Activated CD4-positive, CD25-positive, alpha-beta regulatory T cell treated with anti-CD3 and anti-CD28 coated beads, Interleukin-2, amount 50 U/mL, for 24 hours (primary cell): ENCODE measurements at places on chromosomes 4 and X.

- no peak for ATAC-seq
These were observed 75.3 kb upstream of the FRMPD3 start for GRCh38 chrX:107374132-107374531.

DNA sequence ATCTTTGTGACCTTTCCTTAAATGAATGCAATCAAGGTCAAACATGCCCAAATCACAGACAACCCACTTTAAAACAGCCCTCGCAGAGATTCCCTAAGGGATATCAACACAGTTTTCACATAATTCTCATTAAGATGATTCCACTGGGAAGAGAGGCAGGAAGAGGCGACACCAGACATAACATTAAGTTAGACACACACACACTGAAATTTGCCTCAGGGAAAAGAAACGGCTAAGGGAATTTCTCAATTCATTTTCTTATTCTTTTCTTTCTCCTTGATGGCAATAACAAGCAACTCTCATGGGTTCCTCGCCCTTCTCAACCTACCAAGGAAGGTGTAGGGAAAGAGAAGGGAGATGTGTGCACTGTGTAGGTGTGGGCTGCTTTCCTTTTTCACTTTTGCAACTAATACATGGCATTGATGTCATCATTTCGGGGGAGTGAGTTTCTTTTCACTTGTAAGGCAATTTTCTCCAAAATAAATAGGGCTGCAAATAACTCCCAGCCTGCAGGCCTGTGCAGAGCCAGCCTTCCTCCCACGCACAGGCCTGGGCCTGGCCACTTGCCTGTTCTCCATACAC is 41.4 kb downstream of the SOD3 start:
- ATAC-seq: no peak

GRCh38 chr4:68987007-68987406 is 35.4 kb upstream of the UGT2A3 start:
- no peak for ATAC-seq

DNA sequence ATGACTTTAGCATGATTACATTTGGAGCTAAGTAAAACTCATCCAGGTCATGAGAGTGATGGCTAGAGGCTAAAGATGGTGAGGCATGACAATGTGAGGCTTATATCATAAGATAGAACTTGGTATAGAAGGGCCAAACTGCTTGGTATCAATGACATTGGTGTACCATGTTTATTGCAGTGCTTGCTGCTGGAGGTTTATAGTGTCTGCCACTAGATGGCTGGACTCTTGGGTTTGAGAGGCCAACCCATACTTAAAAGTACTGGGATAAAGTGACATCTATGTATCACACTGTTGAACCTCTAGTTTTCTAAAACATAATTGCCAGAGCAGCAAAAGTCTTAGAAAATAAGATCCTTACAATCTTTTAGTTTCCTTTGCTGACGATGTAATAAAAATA is 83.0 kb upstream of the TACR3 start:
- no peak for ATAC-seq

- no peak for ATAC-seq
These were observed 6.1 kb downstream of the GPR82 start for GRCh38 chrX:41730081-41730480.

- no peak for ATAC-seq
These were observed 85.9 kb downstream of the REPS2 start for GRCh38 chrX:17032351-17032750.

- no peak for ATAC-seq
These were observed 824.5 kb upstream of the DIAPH2 start for GRCh38 chrX:95860127-95860526.

DNA sequence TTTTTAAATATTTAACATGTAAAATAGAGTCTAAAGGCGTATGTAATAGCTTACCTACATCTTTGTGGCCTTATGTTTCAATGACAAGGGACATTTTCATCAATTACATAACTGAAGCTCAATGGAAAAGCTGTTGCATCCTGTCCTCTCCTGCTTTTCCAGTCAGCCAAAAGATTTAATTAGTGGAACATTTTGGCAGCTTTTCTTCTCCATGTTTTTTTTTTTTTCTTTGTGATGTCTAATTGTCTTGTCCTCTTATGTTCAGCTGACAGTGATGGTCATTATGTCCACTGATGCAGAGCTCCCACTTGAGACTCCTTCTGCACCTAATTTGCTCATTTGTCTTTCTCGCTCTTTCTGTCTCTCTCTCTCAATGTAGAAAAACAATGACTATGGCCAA is 422.2 kb downstream of the GABRG1 start:
- no peak for ATAC-seq

- ATAC-seq: no peak
These were observed 165.7 kb downstream of the SOWAHB start for GRCh38 chr4:76732246-76732645.

DNA sequence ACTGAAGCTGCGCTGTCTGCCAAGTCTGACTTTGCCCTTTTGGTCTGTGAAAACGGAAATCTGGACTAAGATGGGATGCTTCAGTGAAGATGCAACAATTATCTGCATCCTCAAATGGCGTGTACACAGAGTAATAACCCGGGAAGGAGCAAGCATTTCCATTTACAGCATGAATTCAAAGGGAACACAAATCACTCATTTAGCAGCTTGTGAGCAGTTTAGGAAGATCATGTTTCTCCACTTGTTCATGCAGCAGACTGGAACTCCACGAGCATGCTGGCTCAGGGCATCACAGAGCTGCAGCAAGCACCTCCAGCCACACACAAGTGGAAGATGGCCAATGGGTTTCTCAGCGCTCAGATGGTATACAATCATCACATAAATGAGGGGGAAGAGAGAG is 175.5 kb downstream of the NLGN4X start:
- no peak for ATAC-seq

DNA sequence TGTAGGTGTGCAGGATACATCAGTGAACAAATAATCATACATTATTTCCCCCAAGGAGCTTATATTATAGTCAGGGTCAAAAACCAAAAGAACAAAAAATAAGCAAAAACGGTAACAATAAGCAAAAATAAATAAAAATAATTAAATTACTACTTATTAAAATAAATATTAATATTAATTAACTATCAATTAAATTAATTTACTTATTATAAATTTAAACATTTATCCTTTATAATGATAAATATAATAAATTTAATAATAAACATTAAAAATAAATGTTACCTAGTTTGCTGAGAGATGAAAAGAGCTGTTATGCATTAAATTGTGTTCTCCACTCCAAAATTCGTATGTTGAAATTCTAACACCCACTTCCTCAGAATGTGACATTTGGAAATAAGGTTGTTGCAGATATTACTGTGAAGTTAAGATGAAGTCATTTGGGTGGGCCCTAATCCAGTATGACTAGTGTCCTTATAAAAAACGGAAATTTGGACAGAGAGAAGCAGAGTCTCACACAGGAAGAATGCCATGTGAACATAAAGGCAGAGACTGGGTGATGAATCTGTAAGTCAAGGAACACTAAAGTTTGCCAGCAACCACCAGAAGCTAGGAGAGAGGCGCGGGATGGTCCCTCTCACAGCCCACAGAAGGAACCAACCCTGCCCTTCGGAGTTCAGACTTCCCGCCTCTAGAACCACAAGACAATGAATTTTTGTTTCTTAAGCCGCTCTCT is 67.2 kb upstream of the IBSP start:
- no peak for ATAC-seq

DNA sequence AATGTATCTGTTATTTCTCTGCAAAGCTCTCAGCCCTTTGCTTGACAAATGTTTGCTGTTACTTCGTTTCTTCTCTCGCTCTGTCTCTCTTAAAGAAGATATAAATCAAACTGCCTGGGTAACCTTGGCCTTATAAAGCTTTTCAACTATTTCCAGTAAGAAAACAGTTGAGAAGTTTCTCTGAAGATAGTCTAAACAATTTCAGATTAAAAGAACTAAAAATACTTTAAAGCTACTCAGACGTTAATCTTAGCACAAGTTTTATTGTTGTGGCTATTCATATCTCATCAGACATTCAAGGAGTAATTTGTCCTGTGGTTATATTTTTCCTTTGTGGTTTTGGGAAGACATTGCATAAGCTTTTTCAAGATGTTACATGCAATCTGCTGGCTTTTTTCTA is 22.6 kb downstream of the HOPX start:
- no peak for ATAC-seq

DNA sequence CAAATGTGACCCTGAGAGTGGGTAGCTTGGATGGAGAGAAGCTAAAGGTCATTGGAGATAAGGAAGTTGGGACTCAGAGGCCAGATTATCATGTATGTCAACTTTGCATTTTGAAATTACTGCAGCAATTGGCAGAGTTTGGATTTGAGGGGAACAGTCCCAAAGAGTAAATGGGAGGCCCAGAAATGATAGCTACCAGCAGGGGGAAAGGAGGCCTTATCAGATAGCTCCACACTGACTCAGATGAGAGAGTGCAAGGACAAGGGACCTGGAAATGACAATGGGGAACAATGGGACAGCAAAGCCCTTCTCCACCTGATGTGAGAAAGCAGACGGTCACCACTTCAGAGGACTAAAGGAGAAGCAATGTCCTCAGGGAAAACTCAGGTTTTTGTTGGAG is 201.5 kb upstream of the JADE1 start:
- ATAC-seq: no peak

DNA sequence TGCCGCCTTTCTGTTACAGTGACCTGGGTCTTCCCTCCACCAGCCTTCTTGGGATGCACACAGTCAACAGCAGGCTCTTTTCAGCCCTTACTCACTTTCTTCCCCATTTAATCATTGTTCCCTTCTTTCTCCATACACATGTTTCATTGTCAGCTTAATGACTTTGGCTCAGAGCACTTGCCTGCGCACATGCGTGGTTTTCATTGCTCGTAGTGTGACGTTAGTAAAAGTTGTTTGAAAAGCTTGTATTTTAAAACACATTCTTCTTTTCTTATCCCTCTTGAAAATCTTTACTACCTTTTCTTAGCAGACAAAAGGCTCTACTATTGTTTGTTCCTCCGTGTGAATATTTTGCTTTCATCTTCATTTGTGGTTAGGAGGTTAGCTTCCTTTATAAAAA is 19.7 kb upstream of the SCOC start:
- ATAC-seq: no peak

DNA sequence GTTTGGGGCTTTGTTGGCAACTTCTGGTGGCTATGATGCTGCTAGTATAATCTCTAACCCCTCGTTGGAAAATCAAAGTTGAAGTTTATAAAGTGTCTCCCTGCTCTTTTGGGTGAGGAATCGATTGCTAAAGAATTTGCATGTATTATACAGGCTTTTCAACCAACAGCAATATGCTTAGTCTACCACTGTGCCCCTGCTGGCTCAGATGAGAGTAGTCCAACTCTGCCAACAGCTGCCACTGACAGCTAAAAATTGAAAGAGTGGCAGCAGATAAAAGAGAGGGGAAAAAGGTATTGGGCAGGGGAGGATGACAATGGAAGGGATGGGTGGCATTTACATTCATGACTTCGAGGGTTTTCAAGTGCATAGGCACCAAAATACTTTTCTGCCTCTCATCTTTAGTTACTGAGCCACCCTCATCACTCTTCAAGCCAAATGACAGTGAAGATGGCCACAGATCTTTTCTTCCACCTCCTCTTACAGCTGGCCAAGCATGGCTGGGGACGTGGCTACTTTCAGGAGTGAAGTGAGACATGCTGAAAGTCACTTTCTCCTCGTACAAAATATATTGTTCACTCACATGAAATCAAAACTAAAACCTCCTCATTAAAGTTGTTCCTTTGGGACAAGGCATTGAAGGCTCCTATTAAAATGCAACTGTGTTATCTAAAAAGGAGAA is 2.7 kb upstream of the GRIA3 start:
- ATAC-seq: no peak

GRCh38 chr4:134078230-134078914 is 123.2 kb downstream of the PABPC4L start:
- no peak for ATAC-seq
